ENCODE measurements at places on chromosomes 7 and 10. TPM values are rescaled to one million over a fixed set of nuclear protein-coding genes. Genes with fewer than 3 reads are reported as not detected.

DNA sequence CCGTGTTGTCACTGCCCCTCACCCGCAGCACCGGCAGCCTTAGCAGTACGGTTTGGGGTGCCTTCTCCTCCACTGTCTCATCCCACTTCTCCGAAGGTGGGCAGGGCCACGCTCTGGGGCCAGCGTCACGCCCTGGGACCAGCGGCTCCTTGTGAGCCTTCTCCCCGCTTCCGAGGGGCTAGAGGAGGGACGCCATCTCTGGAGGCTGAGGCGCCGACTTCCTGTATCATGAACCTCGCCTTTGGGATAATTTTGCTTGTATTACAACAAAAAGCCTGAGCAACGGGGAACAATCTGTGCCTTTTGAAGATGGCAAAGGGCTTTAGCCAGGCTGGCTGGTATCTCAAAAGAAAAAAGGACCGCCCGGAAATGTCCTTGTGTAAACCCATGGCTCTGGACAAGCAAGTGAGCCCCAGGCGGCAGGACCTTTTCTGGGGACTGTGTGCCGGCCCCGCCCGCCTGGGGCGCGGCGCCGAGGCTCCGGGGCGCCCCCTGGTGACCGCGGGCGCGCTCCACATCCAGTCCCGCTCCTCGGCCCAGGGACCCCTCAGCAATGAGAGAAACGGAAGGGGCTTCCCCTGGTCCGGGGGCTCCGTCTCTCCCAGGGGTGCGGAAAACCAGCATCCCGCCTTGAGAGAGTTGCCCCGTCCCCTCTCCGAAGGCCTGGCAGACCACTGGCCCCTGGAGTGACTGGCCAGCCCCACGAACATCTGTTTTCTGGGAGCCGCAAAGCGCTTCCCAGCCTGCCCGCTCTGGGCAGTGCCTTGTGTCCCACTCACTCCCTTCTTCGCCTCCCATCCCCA is 3.8 kb downstream of the DEPP1 start:
- no peaks in the 10 kb centered on the region for H3K36me3 ChIP-seq
- peaks cover 28% of the 10 kb centered on the region for H3K4me1 ChIP-seq
- H3K27me3 ChIP-seq = no peaks in the 10 kb centered on the region
- H3K27ac ChIP-seq = peak overlapping the region; percentile 75

DNA sequence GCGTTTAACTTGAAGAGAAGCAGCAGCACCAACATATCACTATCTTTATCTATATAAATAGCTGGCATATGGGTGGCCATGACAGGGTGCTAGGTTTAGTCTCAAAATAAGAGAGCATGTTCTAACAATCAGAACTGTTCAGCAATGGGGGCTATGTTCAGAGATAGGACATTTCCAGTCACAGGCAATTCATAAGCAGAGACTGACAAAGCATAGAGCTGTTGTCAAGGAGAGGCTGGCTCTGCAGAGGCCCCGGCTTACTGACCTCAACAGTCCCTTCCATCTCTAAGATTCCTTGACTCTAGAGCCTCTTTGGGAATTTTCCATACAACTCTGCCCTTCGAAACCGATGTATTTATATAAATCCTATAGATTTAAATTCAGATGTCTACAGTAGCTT is 17.2 kb downstream of the ANK3 start:
- DNase-seq = no peak
- H3K36me3 ChIP-seq = no peaks in the 10 kb centered on the region
- no peak overlapping the region for H3K4me3 ChIP-seq
- H3K27me3 ChIP-seq = no peaks in the 10 kb centered on the region
- no peaks in the 10 kb centered on the region for H3K4me1 ChIP-seq

DNA sequence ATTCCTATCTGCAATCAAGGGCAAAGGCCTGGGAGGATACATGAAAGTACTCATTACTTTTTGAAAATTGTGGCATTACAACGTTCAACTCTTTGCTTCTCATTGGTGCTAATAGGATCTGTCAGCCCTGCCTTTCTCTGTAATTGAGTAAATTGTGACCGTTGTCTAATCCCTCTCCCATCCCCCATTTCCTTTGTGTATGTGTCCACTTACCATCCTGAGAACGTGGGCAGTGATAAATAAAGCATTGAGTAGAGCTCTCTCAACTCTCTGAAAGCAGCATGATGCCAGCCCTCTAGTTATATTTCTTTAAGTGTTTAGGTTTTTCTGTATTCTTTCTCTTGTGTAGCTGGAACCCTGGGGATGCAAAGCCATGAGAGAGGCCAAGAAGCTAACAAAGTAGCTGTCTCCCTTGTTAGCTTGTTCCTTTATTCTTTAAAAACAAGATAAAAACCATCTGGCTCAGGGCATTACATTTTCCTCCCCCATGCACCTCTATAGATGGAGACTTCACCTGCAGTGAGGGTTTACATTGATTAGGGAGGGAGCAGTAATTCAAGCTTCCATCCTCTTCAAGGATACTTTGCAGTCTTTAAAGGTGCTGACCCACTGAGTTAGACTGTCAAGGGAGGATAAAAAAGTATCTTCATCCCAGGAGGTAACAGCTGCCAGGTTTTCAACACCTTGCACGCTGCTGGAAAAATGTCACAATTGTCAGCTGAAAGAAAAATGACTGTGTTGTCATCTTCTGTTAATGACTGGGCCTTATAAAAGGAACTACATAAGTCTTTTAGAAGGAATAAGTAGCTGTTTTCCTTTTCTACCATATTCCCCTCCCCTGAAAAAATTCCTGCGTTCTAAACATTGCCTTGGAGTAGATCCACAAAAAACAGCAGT is 112.3 kb downstream of the BTRC start:
- no peak overlapping the region for H3K4me3 ChIP-seq
- peaks cover 7% of the 10 kb centered on the region for H3K4me1 ChIP-seq
- peaks cover 3% of the 10 kb centered on the region for H3K36me3 ChIP-seq
- H3K27ac ChIP-seq = no peak overlapping the region

The HABP2 gene
- not detected for total RNA-seq

The MMP21 gene
- 0.10 TPM for total RNA-seq

The UTF1 gene
- not detected for total RNA-seq

The CUBN gene
- total RNA-seq = 2.5 TPM

The LIPJ gene
- 0.07 TPM for total RNA-seq

The AKR1C1 gene
- not detected for total RNA-seq

The TMEM236 gene
- total RNA-seq = 0.09 TPM
